ENCODE measurements at places on chromosomes 5 and 9.

DNA sequence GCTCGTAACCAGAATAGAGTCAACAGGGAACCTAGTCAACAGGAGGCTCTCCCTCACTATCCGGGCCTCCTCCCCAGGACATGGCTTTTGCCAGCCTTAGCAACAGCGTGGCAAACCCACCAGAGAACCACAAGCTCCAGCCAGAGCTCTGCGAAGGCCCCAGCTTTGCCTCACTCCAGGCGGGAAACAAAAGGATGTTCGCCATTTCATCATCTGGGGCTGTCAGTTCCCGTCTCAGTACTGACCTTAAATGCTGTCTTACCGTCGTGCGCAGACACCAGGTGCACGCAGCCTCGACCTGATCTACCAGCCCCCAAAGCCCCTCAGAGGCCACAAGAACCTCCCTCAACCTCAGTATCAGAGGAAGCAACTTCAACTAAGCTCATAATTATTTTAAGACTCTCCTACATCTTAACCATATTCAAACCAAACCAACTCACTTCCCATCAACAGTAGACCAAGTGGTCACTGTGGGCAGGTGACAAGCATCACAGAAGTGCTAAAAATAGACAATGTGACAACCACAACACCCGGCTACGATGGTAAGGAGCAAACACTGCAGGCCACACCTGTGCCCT lies 71.4 kb downstream of the SEMA4D start:
- DNase-seq: no peak

DNA sequence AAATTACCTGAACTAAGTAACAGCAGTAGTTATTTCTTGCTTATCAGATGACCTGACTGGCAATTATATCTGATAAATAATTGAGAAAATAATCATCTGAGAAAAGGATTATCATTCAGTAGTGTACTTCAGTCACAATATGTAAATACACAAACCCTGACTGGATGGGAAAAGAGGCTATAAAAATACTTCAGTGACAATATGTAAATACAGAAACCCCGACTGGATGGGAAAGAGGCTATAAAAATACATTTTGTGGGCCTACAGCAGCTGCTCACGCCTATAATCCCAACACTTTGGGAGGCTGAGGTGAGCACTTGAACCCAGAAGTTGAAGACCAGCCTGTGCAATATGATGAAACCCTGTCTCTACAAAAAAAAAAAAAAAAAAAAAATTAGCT lies 11.1 kb downstream of the UBAP2 start:
- DNase-seq: no peak

DNA sequence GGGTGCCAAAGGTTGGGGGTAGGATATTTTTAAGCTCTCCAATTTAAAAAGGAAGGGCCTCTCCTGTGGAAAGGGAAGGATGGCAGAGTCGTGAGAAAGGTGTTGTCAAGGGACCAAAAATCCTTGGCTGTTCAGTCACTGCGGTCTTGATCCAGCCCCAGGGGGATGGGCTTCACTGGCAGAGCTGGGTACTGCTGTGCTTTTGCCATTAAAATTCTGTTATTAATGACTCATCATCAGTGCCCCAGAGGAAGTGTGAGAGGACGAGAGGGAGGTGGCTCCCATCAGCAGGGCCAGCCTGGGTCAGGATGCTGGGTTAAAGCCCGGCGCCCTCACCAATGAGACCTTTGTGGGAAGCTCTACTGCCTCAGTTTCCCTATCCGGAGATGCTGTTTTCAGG lies 16.7 kb downstream of the PCDH12 start:
- DNase-seq: no peak

DNA sequence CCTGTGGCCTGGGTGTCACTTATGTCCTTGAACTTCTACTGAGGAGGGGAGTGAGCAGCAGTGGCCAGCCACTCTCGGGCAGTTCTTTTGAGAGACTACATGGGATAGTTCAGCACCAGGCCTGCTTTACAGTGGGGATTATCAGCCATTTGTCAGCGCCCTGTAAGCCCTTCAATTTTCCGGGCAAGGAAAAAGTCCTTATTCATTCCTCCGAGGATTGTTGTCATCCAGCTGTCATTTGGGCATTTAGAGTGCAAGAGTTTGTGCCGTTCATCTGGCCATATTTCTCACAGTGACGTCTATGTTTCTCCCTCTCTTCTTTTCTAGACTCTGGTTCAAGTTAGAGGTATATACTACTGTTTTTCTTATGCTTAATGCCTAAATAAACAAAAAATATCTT lies 172.8 kb downstream of the TLE4 start:
- DNase-seq: no peak

GRCh38 chr5:35356725-35357124 lies 126.4 kb upstream of the PRLR start:
- no peak for DNase-seq

DNA sequence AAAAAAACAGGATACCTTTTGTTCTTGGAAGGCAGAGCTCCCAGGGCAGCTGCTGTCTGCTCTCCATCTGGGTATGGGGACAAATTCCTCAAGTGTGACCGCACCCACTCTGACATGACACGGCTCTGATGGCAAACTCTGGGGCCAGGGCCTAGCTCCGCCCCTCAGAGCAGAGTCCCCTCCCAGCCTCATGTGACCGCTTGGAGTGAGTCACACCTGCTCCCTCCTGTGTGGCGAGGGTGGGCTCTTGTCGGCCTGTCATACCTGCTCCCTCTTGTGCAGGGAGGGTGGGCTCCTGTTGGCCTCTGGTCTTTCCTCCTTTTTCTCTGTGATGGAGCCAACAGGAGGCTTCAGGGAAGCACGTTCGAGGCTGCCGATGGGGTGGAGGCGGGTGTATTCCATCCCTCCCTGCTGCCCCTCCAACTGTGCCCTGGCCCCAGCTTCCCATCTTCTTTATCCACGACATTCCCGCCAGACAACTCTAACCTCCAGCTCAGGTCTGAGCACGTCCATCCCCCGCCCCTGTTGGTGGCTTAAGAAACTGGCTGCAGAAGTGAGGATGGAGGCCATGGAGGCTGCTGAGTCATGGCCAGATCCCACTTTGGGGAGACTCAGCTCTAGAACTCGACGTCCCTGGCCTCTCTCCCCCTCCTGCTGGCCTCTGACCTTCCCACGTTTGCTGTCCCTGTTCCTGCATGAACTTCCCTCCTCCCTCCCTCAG lies 65.3 kb downstream of the OLFM1 start:
- no peak for DNase-seq

DNA sequence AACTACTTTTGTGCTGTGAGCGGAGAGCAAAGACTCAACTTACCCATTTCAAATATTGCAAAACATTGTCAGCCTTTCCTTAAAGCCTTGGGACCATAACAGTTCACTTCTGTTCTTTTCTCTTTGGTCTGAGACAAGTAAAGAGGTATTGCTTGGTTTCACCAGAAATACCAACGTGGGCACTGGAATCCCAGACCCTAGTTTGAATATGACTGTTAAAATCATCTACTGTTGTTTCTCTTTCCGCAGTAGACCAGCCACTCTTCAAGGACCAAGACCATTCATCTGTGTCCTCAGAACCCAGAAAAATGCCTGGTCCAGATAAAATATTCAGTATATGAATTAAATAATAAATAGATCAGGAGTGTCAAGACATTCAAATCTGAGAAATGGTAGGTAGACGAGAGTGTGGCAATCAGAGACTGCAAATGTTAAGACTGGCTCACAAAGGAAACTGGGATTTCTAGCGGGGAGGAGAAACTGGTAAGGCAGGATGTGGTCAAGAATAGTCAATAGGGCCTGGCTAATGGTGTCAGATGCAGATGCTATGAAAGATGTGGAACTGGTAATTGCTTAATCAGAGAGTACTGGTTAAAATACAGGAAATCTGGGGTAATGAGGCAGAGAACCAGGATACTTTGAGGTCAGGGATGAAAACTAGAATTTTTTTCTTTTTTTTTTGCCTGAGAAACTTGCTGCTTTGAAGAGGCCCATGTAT lies 82.1 kb upstream of the IL33 start:
- DNase-seq: no peak

DNA sequence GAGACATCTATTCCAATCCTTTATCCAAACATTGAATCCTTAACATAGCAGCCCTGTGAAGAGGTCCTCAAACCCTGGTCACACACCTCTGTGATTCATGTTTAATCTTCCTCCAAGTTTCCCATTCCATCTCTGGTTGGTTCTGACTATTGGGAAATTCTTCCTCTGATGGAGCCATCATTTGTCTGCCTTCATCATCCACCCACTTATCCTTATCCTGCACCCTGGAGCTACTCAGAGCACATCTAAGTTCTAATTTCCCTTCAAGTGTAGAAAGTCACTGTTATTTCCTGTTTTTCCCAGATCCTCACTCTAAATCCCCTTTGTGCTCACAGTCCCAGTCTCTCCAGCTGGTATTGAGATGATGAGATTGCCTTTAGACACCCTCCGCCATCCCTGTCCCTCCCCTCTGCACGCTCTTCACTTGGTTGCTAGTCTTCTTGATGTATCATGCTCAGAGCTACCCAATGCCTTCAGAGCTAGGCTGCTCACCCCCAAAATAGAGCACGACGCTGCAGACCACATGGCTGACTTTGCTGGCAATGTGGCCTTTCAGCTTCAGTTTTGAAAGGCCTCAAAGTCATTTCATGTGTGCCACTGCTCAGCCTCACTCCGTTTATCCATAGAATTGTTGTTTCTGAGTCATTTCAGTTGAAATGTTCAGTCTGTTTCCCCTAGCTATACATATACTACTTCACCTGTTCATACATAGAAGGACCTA lies 154.3 kb downstream of the PALM2AKAP2 start:
- DNase-seq: no peak

DNA sequence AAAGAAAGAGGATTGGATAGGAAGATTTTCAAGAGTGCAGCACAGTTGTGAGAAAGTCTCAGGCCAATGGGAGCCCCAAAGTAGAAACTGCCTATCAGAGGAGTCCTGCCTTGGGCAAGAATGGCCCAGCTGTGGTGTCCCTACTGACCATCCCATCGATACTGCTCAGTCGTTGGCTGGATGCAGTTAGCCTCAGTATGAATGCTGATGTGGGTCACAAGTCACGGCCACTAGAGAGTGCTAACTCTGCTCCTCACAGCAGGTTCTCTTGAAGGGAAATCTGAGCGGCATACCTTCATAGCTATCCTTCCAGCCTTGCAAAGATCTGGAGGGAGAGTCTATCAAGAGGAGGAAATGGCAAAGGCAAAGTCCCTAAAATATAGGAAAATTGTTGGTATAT lies 11.6 kb upstream of the CETN3 start:
- no peak for DNase-seq

GRCh38 chr9:70218767-70219166 lies 40.0 kb upstream of the SMC5 start:
- DNase-seq: no peak

GRCh38 chr9:93589688-93590087 lies 13.3 kb downstream of the PHF2 start:
- DNase-seq: peak; percentile 23

GRCh38 chr5:27388755-27389154 lies 350.4 kb upstream of the CDH9 start:
- DNase-seq: no peak

- no peak for DNase-seq
These were observed 206.0 kb downstream of the FBXO4 start for GRCh38 chr5:42131081-42131480.

DNA sequence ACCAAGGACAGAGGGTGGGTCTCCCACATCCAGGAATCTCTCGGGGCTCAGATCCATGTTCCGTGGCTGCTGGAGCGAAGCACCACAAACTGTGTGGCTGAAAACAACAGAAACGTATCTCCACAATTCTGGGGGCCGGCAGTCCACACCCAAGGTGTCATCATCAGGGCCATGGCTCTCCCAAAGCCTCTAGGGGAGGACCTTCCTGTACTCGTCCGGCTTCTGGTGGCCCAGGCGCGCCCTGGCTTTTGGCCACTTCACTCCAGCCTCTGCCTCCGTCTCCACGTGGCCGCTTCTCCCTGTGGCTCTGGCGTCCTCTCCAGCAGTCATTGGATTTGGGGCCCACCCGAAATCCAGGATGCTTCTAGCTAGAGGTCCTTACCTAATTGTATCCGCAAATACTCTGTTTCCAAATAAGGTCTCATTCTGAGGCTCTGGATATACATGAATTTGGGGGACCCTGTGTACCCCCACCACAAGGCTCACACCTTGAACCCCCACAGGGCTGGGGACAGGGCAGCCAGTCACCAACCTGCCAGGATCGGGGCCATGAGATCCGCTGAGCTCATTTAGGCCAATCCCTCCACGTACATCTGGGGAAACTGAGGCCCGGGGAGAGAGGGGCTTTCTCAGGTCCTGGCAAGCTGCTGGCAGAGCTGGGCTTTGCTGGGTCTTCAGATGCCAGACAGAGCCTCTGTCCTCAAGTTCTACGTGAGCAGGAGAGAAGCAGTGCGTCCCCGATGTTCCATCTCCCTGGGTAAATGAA lies 158.2 kb downstream of the OLFM1 start:
- no peak for DNase-seq

- no peak for DNase-seq
These were observed 499 bp downstream of the FBLL1 start for GRCh38 chr5:168529374-168530234.

- no peak for DNase-seq
These were observed 56.1 kb downstream of the KIAA1958 start for GRCh38 chr9:112542593-112543292.

DNA sequence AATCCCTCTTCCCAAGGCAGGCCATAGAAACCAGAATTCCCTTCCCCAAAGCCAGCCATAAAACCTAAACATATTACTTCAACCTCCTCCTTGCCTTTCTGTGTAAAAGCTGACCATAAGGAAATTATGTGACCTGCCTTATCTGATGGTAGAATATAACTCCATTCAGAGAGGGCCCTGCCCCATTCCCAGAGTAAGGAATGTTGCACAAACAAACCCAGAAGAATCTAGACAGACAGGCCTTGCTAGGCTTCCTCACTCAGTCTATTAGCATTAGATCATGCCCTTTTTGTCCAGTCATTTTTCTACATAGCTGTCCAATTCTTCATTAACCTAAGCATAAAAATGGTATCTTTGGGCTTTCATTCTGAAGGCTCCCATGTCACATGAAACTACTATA lies 17.8 kb upstream of the IFNB1 start:
- no peak for DNase-seq

- DNase-seq: no peak
These were observed 86.9 kb downstream of the FRMD3 start for GRCh38 chr9:83451308-83451707.

GRCh38 chr5:135576075-135576599 lies 2.7 kb downstream of the CXCL14 start:
- DNase-seq: no peak

DNA sequence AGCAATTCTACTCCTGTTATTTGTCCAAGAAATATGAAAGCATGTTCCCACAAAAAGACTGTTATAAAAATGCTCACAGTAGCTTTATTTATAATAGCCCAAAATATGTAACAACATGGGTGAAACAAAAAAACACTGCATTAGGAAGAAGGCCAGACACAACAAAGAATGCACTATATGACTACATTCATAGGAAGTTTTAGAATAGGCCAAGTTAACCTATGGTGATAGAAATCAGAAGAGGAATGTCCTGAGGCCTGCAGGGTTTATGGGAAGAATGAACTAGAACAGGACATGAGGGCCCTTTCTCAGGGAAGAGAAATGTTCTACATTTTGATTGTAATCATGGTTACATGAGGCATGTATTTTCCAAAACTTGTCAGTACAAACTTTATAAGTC lies 24.7 kb upstream of the TAS2R1 start:
- no peak for DNase-seq

DNA sequence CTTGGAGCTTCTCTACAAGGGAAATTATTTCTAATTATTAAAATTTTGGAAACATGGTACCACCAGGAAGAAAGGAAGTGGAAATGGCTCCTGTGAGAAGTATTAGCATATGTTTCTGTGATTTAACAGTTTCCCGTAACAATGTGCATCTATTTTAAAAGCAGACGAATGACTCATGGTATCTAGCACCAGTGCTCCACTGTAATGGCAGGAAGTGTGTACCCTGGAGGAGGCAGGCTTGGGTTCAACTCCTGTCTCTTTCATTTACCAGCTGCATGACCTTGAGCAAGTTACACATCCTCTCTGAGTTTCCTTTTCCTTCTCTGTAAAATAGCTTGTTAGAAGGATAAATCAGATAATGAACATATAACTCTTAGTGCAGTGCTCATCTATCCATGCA lies 41.0 kb upstream of the ANGPTL2 start:
- DNase-seq: no peak
